ENCODE measurements at places on chromosomes 7 and 10.

GRCh38 chr10:69407621-69408301 lies 9.0 kb downstream of the TACR2 start:
- no peak for DNase-seq

DNA sequence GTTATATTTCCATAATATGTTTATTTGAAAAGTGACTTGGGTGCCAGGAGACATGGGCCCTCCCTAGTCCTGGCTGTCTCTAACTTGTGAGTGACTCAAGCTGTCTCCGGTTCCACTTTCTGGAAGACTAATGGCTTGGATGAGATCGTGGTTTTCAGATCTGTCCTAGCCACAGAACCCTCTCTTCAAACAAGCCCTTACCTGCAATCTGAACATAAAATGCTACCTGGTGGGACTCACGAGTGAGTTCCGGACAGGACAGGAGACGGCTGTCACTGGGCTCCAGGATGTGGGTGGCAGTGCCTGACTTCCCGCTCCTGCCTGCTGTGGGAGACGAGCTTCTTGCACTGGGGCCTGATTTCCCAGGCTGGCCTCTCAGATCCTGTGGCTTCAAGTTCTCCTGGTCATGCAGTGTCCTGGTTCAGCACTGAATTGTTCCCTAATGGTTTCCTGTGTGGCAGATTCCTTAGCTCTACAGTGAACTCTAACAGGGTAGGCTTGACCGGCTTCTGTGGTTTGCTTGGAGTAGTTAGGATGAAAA lies 26.0 kb upstream of the PFKFB3 start:
- no peak for DNase-seq

GRCh38 chr7:133776266-133776665 lies 350.9 kb upstream of the LRGUK start:
- DNase-seq, result no peak

DNA sequence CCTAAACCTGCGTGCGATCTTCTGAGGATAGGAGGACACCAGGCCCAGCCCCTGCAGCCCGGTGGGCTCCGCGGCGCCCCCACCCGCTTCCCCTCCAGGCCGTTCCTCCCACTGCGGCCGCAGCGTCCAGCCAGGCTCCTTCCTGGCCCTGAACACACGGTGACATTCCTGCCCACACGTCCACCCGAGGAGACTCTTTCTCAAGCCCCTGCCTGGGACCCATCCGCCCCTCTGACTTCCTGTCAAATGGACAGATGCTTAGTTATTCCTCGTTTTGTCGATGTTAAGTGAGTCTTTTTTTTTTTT lies 32.4 kb upstream of the RNF32 start:
- no peak for DNase-seq

DNA sequence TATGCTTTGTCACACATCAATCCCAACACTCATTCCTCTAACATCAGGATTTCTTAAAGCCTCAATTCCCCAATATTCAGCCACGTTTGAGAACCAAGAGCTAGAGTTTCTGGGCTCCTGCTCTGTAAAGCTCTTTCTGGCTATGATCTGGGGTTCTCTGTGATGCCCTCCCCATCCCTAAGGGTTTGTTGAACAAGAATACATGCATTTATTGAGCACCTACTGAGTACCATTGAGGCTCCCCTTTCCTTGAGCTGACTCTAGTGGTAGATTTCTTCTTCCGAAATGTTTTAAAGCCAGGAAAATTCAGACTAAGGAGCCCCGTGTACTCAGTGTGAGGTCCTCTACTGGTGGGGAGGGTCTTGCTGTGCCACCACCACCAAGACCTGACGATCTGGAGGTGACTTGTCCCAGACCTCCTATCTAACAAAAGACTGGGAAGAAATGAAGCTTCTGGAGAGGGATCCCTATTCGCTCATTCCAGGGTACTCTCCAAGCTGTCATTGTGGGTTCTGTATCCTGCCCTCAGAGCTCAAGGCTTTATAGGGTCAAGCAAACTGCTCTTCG lies 23.1 kb upstream of the SRGN start:
- no peak for DNase-seq

- no peak for DNase-seq
Observed at GRCh38 chr10:101172741-101173140, 41.6 kb downstream of the TLX1 start.

All from aorta (tissue), 5 donors.